ENCODE measurements at places on chromosomes 5 and 9.

- H3K27me3 ChIP-seq, result no peaks in the 10 kb centered on the region
- H3K4me1 ChIP-seq, result no peaks in the 10 kb centered on the region
- no peaks in the 10 kb centered on the region for H3K36me3 ChIP-seq
- H3K4me3 ChIP-seq, result no peak overlapping the region
Measured at GRCh38 chr5:52065182-52065581, 681.9 kb downstream of the ISL1 start.

- no peak for DNase-seq
- no peaks in the 10 kb centered on the region for H3K27me3 ChIP-seq
- no peaks in the 10 kb centered on the region for H3K4me1 ChIP-seq
- H3K4me3 ChIP-seq, result no peak overlapping the region
Measured at GRCh38 chr9:35193762-35194161, 32.0 kb downstream of the UNC13B start.

- H3K27ac ChIP-seq, result peak overlapping the region; percentile 70
- no peaks in the 10 kb centered on the region for H3K36me3 ChIP-seq
- no peak for DNase-seq
- H3K27me3 ChIP-seq, result no peaks in the 10 kb centered on the region
Measured at GRCh38 chr5:128083811-128084227, 253 bp downstream of the SLC12A2 start.

- H3K4me3 ChIP-seq, result no peak overlapping the region
- no peak for DNase-seq
- no peaks in the 10 kb centered on the region for H3K27me3 ChIP-seq
- H3K4me1 ChIP-seq, result no peaks in the 10 kb centered on the region
- H3K36me3 ChIP-seq, result no peaks in the 10 kb centered on the region
- no peak overlapping the region for H3K27ac ChIP-seq
Measured at GRCh38 chr9:134688661-134689320, 47.2 kb downstream of the COL5A1 start.

DNA sequence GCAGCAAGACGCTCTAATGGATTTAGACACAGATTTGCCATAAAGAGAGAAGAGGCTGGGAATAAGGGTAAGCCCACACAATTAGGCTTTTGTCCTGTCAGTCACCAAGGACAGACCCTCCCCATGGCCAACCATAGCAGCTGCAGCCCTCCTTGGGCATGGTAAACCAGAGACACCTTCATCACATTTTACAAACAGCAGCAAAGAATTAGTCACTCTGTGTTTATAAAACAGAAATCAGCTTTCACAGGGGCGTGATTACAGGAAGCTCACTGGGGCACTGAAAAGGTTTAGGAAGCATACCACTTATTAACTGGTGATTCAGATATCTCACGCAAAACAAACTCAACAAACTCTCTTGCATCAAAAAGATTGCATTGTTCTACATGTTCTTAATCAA, 37.3 kb upstream of the ZNF622 start:
- H3K36me3 ChIP-seq, result no peaks in the 10 kb centered on the region
- no peak overlapping the region for H3K4me3 ChIP-seq
- DNase-seq, result no peak

DNA sequence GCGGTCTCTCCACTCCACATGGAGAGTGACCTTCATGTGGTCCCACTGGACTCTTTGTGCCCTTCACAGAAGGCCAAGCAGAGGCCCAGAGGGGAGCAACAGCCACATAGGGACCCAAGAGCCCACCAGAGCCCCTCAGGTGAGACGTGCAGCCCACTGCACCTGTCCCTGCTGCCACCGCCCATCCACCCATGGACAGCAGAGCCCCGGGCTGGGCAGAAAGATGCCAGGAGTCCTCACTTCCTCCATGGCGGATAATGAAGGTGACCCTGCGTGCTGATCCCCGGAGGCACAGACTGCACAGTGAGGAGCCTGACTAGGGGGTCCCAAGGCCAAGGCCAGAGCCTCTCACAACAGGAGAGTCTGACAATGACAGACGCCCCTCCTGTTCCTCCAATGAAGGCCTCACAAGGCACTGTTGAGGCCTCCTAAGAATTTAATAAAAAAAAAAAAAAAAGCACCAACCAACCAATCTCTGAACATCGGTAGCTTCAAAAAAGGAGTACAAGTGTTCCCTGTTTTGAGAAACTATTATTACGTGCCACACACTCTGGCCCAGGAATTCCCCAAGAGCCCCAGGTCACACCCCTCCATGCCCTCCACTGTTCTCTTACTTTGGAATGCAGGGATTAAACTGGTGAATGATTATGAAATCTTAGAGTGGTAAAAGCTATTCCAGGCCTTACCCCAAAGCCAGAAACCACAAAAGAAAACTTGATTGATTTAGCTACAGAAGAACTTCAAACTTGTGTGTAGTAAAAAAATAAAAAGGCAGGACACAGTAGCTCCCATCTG, 2.8 kb upstream of the PPP1R26 start:
- DNase-seq, result no peak
- no peak overlapping the region for H3K27ac ChIP-seq
- peaks cover 72% of the 10 kb centered on the region for H3K27me3 ChIP-seq
- no peaks in the 10 kb centered on the region for H3K4me1 ChIP-seq
- no peak overlapping the region for H3K4me3 ChIP-seq

DNA sequence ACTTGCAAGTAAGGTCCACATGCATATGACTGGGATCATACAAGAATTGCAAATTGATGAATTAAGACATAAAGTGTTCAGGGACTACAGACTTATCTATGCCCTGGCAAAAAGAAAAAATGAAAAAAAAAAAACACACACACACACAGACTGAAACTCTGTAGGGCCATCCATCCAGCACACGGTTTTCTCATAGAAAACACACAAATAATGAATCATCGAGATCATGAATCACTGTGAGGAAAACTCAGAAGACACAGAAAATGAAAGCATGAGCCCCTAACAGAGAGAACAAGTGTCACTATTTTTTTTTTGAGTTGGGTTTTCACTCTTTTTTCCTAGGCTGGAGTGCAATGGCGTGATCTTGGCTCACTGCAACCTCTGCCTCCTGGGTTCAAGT, 185.2 kb downstream of the IRX2 start:
- H3K27me3 ChIP-seq, result no peaks in the 10 kb centered on the region
- H3K27ac ChIP-seq, result no peak overlapping the region
- H3K36me3 ChIP-seq, result no peaks in the 10 kb centered on the region
- no peak overlapping the region for H3K4me3 ChIP-seq
- DNase-seq, result no peak
- no peaks in the 10 kb centered on the region for H3K4me1 ChIP-seq

Data from thymus (tissue), 14 donors.